ENCODE measurements at places on chromosomes 5 and 9.

DNA sequence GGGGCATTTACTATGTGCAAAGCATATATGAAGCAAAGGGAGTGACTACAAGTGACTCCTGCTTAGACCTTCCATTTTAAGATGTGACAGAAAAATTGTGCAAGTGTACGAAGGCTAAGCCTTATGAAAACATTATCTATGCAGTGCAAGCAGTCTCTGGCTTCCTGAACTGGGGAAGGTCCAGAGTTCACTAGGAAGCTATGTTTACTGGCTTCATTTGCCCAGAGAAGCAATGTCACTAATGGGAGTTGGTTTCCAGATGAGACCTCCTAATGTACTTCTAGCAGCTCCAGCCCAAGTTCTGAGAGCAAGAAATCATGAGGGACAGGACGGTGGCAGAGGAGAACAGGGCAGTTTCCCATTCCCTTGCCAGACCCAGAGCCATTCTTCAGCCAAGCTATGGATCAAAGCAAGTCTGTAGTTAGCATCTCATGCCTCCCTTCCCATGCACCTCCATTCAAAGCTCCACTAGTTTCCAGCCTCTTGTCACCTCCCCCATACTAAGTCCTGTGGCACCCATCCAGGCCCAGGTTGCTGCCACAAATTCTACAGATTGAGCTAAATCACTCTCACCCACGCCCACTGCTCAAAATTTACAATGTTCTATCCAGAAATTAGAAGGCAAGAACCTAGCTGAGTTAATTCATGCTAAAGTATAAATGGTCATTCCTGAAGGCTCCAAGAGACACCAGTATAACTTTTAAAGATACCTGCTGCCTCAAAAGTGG lies 21.8 kb downstream of the MCTP1 start:
- DNase-seq = no peak

DNA sequence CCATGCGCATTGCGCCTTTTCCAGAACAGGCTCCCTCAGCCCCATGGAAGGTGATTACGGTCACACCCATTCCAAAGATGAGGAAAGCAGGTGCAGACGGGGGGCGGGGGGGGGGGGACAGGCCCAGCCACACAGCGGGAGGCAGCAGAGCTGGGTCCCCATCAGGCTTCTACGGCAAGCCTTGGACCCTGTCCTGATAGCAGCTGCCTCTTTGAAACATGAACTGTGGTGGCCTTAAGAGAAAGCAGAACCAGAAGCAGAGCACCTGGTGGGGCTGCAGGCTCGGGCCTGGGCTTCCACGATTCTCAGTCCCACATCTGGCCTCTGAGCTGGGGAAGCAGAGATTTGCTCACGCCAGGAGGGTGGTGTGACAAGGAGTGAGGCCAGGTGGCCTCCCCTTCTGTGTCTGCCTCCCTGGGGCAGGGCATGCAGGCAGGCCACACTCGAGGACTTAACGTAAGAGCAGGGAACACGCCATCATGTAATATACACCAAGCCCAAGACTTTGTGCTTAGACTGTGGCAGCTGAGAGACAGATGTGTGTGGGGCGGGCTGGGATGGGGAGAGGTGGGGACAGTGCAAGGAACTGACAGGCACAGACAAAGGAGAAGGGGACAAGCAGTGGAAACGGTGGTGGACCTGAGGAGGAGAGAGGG lies 14.2 kb upstream of the PHYKPL start:
- no peak for DNase-seq

DNA sequence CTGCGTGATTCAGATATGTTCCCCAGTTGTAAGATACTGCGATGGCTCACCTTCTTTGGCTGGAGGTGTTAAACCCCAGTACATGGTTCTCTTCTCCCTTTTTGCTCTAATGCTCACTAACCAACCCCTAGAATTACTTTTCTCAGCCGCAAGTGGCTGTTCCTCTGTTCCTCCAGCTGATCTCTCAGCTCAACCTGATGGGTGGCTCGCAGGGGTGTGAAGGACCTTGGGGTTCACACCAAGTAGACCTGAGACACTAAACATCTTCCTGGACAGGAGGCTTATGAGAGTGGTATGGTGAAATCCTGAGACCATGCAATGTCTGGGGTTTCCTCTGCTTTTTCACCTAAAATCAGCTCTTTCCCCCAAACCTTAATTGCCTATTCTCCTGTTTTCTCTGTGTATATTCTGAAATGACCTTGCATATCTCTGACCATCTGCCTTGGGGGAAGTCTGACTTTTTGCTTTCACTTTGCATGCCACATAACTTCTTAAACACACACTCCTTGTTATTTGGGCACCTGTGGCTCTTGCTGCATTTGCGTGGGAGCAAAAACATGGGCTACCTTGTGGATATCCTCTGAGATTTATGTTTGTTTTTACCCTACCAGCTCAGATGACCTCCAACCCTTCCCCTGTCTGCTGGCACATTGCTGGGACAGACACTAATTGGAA lies 15.9 kb upstream of the IFNA14 start:
- DNase-seq = no peak

DNA sequence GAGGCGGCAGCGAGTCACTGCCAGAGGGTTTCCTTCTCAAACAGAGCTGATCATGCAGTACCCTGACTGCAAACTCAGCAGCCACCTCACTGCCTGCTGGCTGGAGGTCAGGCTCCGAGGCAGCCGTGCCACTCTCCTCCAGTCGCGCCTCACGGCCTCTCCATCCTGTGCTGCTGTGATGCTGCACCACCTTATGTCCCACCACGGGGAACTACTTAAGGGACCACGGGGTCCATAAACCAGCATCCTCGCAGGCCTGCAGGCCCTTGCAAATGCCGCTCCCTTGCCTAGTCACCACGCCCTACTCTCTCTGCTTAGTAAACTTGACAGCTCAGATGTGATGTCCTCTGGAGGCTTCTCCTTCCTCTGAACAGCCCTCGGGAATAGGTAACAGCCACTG lies 99.2 kb downstream of the CRB2 start:
- DNase-seq = no peak

- DNase-seq = peak; percentile 95
Measured at GRCh38 chr5:124736082-124736804, 10.2 kb downstream of the ZNF608 start.

GRCh38 chr9:104247899-104248460 lies 153.9 kb downstream of the SMC2 start:
- peak; percentile 13 for DNase-seq
